ENCODE measurements at places on chromosomes 2 and 18.

DNA sequence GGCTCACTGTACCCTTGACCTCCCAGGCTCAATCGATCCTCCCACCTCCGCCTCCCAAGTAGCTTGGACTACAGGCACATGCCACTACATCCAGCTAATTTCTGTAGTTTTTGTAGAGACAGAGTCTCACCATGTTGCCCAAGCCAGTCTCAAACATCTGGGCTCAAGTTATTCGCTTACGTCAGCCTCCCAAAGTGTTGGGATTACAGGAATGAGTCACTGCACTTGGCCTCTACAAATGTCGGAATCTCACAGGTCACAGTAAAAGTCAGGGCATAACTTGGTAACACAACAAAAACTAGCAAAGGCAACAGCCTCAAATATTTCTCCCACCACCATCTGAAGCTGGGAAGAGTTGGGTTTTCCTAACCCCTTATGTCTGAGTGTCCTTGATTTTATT is 25.3 kb downstream of the SCG2 start:
- DNase-seq, result no peak

DNA sequence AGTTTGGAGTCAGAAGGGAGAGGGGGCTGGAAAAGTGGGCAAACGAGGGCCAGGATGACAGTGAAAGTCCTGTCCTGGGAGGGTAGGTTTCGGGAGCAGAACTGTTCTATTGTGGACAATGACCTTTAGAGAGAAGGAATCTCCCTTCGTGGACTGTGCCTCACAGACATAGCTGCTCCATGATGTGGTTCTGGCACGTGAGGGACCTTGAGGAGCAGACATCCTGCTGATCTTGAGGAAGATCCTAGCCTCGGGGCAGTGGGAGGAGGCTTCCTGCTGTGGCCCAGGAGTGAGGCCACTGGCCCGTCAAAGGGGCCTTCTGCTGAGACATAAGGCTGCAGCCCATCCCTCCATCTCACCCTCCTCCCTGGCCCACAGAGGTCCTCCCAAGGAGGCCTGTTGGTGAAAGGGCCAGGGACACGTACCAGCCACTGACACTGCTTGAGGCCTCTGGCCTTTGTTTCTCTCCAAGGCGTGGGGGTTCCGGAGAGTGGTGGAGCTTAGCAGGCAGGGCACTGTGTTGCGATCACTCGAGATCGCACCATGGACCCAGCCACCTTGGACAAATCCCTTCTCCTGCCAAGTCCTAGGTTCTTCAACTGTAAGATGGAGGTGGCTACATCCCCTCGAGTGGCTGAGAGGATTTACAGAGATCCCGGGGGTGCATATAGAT is 167.2 kb downstream of the CELF4 start:
- DNase-seq, result no peak

- no peak for DNase-seq
Measured at GRCh38 chr2:20125616-20126015, 74.2 kb upstream of the LAPTM4A start.

DNA sequence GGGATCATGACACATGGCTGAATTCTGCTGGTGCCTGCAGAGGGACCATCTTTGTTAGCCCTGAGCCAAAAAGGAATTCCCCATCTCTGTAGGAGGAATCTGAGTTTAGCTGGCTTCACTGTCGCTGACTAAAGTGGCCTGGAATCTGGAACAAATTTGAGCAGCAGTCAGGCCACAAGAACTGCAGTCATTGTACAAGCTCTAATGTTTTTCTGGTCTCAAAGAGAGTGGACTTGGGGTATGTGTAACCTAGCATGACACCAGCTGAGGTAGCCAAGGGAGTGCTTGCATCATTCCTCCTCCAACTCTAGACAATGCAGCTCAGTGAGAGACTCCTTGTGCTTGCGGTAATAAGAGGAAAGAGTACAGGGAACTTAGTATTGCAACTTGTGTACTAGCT is 539.1 kb upstream of the LRRTM4 start:
- DNase-seq, result no peak

DNA sequence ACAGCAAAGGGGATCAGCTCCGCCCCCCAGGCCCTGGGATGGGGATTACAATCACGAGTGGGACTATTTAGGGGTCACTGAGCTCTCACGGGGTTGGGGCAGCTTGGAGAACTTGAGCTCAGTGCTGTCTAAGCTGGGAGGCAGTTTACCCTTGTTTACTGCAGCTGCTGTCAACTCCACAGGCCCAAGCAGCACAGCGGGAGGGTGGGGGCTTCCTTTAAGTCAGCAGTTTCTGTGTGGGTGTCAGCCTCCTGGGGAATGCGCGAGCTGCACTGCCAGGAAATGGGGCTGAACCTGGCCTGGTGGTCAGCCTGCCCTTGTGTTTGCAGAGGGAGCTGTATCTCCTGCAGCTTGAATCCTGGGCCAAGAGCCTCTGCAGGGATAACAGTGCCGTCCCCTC is 29.8 kb downstream of the TOGARAM2 start:
- no peak for DNase-seq

DNA sequence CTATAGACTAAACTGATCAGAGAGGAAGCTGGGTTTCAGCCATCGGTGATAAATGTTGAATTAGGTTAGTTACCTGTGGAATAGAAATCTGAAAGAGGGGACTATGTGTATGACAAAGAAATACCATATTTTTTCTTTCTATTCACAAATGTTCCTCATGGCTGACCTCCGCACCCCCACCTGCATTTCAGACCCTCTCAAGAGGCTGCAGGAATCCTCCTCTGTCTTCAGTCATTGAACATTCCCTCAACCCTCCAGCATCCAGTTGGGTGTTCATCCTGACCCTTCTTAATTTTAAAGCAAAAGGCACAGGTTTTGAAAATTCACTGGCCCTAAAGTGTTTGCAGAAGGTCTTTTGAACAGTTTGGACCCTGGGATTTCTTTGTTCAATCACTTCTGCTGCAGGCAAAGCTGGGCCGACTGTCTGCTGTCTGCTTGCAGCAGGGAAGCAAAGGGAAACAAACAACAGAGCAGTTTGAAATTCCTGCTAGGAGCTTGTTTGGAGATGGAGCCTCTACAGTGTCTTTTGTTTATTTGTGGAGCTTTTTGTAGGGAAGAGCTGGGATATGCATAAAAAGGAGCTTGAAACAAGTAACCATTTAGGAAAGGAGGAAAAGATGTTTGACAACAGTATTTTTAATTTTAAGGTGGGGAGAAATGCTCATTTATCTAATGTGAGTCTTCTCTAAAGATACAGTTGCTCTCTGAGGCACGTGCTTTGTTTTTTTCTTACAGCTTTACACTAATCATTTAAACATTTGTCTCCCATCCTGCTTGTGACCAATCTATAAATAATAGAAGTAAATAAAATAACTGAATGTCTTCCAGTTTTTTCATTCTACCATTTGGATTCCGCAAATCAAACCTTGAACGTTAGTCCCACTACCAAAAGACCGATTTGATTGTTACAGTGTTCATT is 213.3 kb upstream of the MMADHC start:
- peak; percentile 3 for DNase-seq

- DNase-seq, result no peak
Measured at GRCh38 chr2:158967731-158968395, 577 bp upstream of the TANC1 start.

- DNase-seq, result no peak
Measured at GRCh38 chr2:189555232-189555631, 25.4 kb downstream of the SLC40A1 start.

GRCh38 chr2:43407935-43408334 is 181.5 kb upstream of the ZFP36L2 start:
- no peak for DNase-seq

DNA sequence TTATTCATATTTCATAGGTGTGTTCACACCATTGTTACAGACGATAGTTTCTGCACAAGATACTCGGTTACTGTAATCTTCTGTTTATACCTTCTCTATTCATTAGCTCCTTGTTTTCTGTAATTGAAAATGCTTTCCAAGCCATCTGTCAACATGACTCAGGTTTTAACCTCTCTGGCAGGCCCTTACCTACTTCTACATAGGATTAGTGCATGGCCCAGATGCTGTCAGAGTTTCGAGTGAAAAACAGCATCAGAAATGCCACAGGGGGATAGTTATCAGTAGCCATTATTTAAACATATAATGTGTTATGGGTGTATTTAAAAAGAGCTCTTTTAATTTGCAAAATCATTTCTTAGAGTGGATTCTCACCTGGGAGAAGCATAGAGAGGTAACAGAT is 596.4 kb downstream of the FBXO15 start:
- DNase-seq, result no peak

DNA sequence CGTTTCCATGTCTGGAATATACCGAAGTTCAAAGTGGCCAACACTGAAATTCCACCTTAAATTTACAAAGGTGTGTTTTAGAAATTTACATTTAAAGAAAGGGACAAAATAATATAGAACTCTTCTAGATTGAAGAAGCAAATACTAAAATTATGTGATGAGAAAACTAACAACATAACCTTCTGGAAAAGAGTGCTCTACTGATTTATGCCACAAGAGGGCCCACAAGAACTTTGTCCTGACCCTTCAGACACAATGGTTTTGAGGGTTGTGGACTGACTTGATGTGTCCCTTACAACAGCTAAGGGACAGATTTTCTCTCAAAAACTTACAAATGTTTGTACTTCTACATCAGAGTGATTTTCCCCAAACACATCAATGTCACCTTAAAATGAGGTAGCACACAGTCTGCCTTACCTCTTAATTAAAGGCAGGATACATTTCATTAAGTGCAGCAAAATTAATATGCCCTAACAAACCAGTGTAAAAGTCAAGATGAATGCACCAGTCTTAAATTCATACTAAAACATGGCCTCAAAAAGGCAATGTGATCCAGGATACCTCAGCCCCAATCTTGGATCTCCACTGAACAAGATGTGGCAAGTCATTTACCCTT is 36.2 kb downstream of the EIF2AK3 start:
- peak; percentile 12 for DNase-seq

DNA sequence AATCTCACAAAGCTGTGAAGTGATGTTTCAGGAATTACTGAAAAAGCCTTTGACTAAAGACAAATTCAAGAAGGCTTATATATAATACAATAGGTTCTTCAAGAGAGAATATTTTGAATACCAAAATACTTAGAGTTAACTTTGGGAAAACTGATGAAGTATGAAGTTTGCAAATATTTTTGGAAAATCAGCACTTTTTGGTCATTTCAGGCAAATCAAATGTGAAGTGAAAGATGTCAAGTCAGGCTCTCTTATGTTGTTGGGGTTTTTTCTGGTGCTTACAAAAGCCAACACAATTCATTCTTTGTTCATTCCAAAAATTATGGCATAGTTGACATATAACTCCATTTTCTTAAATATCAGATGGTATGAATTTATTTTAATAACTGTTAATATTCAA is 14.7 kb upstream of the ASNSD1 start:
- DNase-seq, result no peak

Data from iPS DF 19.7 (cell line).